Esophagus squamous epithelium (tissue), 5 donors: ENCODE measurements at places on chromosomes 1 and 21.

- DNase-seq = no peak
These were observed 102.2 kb downstream of the TSEN15 start for GRCh38 chr1:184153731-184154130.

DNA sequence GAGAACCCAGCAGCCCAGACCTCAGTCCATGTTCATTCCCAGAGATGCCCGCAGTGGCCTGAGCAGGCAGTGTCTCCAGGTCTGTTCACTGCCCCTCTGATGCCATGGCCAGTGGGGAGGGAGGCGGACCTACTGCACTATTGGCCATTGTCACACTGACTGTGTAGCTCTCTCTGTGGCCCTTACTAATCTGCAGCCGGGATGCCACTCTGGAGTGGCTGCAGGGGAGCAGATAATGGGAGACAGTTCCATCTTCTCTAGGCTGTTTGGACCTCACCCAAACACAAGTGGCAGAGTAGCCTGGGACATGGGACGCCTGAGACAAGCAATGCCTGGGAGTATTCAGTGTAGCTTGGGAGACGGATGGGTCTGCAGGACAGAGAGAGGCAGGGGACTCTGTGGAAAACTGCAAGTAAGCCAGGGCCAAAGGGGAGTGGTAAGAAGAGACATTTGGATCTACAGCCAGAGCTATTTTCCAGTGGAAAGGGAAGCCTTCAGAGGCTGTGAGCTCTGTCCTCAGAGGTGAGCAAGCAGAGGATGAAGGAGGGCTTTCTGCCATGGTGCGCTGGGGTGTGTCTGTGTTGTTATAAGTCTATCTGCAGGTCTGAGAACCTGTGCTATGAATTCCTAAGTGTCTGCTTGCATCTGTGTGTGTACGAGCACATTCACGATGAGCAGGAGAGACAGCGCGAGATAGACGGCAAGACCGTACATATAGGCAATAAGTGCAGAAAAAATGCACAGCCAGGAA, 26.7 kb downstream of the DMBX1 start:
- no peak for DNase-seq

DNA sequence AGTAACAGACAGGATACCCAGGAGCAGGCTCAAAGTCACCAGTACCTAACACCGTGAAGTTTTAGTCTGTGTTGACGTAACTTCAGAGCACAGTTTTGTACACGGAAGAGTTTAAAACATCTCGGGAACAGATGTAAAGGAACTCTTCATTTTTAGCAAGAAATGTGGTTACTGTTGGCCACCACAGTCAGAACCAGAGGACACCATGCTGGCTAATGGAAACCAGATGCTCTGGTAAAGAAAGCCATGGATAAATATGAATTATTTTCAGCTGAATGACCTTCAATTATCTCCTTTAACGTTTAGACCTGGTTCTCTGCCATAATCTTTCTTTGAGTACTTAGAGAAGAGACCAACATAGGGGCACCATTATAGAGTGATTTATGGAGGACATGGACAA, 115.9 kb downstream of the NTMT2 start:
- DNase-seq = no peak

DNA sequence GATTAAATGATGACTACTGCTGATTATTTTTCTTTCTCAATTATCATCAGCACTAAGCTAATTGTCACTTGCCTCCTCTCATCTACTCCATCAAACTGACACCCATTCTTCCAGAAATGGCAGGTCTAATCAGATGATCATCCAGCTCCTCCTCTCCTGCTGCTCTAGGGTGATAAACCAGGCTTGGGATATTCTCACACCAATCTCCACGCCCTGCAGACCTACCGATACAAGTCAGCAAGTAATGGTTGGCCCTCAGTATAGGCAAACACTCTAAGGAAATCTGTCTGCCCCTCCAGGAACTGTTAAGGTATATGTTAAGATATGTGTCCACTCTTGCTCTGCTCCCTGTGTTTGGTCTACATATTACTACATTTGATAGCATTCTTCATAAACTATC, 36.3 kb upstream of the C1orf21 start:
- no peak for DNase-seq

DNA sequence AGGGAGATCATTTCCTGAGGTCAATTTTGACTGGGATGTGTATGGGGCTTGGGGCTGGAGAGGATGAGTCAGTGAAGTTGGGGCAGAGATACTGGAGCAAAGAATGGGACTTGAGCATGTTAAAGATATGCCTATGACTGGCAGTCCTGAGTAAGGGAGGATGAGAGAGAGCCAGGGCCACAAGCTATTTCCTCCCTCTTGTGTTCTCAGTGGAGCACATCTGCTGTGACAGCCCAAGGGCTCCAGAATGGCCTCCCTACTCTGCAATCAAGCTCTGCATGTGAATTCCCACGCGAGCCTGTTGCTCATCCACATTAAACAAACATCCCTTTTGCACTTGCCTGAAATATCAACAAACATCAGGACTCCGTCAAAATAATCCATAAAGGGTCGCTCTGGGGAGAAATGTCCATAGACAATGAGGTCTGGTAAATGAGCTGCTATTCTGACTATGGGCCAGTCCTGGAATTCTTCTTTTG, 9.2 kb downstream of the ADCY10 start:
- no peak for DNase-seq

- no peak for DNase-seq
These were observed 8.0 kb downstream of the MRPS14 start for GRCh38 chr1:175015243-175015642.

GRCh38 chr1:222117809-222118208, 375.9 kb upstream of the DUSP10 start:
- DNase-seq = no peak

DNA sequence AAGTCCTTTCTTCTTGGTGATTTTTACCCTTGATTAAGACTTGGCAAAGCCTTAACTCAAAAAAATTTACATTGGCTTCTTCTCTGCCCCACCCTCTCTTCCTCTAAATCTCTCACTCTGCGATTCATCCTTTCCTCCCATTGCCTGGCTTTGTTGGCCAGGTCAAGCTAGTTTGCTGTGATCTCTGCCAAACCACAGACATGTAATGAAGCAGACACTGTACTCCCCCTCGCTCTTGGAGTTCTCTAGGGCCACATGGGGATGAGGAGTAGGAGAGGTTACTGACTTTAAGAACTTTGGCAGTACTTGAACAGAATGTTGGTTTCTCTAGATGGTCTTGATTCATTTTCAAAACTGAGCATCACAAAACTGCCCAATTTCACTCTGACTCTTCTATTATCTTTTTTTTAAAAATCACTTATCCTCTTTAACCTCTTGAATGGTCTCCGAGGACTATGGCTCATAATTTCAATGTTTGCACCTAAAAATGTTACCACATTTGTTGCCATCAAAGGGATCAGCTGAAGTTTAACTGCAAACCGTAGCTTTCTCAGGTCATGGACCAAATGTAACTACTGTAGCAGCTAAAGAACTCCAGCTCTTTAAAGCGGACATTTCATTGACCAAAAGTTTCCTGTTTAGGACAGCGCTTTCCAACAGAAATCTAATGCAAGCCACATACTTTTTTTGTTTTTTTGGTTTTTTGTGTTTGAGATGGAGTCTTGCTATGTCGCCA, 62.7 kb upstream of the IPO9 start:
- no peak for DNase-seq

DNA sequence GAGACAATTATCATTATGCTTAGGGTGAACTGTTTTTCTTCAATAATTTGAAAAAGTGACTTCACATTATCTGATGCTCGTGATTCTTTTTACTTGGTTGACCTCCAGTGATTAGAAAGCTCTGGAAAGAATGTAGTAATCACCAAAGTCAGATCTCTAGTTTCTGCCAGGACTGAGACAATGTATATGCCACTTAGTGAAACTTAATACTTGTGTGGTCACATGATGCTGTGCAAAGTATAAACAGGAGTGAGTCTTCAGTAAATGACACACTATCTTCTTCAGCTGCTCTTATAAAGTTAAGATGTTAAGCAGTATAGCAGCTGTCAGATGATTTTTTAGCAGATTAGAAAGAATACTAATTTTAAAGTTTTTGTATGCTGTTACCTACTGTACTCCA, 17.2 kb downstream of the VCAM1 start:
- DNase-seq = no peak

GRCh38 chr1:185824106-185824505, 89.9 kb downstream of the HMCN1 start:
- no peak for DNase-seq

GRCh38 chr1:160748181-160748877, 9.3 kb downstream of the SLAMF7 start:
- no peak for DNase-seq

- no peak for DNase-seq
These were observed 10.7 kb upstream of the CCN1 start for GRCh38 chr1:85569737-85570404.

DNA sequence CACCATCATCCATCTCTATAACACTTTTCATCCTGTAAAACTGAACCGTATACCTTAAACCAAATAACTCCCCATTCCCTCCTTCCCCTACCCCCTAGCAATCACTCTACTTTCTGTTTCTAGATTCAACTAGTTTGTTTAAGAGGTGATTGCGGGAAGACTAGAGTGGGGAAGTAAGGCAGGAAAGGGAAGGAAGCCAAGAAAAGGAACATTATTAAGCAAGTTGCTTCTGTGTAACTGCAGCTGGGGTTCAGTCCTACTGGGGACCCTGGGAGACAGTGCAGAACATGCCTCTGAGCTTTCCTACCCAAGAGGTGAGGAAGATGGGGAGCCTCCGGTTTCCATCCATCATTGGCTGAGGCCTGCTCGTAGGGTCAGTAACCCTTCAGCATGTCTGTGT, 28.9 kb upstream of the H3-3A start:
- no peak for DNase-seq

DNA sequence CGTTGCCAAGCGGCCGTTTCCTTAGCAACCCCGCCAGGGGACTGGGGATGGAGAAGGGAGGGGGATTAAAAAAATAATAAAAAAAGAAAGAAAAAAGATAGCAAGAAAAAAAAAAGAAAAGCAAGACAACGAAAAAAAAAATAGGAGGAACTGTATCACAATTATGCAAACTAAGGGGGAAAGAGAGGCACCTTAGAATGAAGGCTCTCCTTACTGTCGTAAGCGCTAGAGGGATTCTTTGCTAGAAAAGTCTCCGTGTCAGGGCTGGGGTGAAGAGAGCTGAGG, 625 bp upstream of the NEGR1 start:
- DNase-seq = no peak

- no peak for DNase-seq
These were observed 2153.9 kb downstream of the NCAM2 start for GRCh38 chr21:23152130-23152529.

DNA sequence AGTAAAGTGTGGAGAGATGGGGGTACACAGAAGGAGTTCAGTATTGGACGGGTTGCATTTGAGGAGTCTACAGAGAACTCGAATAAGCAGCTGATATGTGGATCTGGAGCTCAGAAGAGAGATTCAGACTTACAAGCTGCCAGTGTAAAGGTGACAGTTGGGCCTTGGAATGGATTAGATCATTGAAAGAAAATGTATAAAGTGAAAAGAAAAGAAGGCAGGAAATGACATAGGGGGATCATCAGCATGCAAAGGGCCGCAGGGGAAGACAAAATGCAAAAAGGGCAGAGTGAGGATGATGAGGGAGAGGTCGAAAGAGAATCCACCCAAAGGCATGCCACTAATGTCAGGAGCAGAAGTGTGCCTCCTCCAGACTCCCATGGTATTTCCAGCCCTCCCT, 273.3 kb downstream of the TNR start:
- DNase-seq = no peak

DNA sequence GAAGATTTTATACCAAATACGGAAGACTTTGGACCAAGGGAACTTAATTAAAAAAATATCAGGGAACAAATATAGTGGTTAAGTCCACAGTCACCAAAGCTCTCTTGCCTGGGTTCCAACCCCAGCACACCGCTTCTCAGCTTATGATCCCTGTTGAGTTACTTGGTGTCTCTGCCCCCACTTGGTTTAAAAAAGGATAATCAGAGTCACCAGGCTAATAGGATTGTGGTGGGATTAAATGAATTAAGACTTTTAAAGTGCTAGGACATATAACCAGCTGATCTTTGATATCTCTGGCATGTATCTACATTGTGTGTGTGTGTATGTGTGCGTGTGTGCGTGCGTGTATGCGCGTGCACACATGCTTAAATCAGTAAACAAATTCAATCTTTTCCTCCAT, 474.7 kb upstream of the DAB1 start:
- no peak for DNase-seq

GRCh38 chr1:108695535-108695934, 3.4 kb downstream of the PRPF38B start:
- DNase-seq = no peak

DNA sequence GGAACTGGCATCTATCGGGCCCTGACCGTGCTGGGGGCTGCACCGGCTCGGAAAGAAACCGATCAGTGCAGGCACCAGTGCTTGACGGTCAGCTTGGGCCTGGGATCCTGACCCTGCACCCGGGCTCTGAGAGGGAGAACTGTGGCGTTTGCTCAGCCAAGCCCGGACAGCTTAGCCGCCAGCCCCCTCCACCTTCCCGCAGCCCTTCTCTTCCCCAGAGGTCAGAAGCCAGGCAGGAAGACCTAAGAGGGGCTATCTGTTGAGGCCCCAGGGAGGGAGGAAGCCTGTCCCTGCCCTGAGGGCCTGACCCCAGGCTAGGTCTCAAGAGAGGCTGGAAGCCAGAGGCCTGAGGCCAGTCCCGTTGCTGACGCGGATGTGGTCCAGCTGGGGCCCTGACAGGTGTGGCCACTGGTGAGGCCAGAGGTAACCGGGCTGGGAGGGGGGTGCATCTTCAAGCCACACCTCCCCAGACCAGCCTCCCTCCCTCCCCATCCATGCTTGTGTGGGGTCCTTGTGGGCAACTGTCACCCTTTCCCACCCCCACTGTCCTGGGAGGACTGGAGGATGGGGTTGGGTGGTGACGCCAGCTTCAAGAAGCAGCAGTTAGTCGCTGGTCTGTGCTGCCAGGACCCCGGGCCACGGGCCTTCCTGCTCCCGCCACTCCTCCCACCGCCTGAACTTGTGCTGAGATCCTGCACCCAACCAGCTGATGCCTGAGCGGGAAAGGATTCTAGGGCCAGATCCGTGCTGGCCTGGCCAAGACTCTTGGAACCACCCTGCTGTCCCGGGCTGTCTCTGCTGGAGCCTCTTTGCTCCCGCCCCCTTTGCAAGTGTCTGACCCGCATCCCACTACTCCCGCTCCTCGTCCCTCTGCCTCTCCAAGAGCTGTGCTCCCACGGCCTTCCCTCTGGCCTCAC, 2.6 kb upstream of the DVL1 start:
- no peak for DNase-seq
